Naive thymus-derived CD4-positive, alpha-beta T cell (primary cell): ENCODE measurements at places on chromosomes 3 and 15. TPM values are rescaled to one million over a fixed set of nuclear protein-coding genes. Genes with fewer than 3 reads are reported as not detected.

GRCh38 chr15:78800806-78801205, 10.5 kb downstream of the ADAMTS7 start:
- DNase-seq, result no peak

DNA sequence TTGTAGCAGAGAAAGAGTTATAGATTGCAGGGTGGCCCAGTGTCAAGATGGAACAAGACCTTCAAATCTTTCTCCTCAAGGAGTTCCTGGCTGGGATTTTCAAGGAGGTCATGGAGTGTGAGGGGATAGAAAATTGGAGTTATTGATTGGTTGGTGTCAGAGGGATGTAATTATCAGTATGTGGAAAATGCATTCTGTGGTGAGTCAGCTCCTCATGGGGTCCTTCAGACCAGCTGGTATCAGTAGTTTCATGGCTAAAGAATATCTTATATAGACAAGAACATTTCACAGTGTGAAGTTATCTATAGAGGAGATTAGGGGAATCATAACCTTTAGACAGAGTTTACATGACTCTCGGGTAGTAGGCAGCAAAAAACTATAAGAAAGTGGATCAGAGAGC, 1114.0 kb upstream of the GBE1 start:
- DNase-seq, result no peak

USP50 gene
- not detected for total RNA-seq

PLSCR2 gene
- total RNA-seq, result not detected
